ENCODE measurements at places on chromosomes 11 and 22.

DNA sequence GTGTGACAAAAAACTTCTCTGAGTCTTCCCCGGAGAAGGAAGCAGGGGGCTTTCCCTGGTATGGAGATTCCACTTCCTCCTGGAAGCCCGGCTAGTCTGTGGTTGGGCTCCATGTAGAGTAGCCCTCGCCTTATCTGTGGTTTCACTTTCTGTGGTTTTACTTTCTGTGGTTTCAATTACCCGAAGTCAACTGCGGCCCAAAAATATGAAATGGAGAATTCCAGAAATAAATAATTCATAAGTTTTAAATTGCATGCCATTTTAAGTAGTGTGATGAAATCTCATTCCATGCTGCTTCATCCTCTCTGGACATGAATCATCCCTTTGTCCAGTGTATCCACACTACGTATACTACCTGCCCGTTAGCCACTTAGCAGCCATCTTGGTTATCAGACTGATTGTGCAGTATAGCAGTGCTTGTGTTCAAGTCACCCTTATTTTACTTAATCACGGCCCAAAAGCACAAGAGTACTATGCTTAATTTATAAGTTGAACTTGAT is 275.0 kb upstream of the SESN3 start:
- no peak for DNase-seq

DNA sequence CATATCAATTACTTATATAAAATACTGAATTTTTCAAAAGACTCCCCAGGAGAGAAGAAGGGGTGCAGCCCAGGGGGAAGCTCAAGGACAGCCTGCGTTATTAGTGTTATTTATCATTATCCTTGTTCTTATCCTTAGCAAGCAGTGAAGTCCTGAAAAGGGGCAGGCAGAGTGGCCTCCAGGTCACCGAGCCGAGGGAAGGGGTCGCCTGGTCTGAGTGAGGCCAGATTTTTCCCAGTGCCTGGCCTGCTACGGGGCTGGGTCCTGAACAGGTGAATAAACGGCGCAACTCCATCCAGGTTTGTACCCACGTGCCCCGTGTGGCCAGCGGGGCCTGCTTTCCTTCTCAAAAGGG is 123.7 kb downstream of the BRD1 start:
- DNase-seq = no peak

DNA sequence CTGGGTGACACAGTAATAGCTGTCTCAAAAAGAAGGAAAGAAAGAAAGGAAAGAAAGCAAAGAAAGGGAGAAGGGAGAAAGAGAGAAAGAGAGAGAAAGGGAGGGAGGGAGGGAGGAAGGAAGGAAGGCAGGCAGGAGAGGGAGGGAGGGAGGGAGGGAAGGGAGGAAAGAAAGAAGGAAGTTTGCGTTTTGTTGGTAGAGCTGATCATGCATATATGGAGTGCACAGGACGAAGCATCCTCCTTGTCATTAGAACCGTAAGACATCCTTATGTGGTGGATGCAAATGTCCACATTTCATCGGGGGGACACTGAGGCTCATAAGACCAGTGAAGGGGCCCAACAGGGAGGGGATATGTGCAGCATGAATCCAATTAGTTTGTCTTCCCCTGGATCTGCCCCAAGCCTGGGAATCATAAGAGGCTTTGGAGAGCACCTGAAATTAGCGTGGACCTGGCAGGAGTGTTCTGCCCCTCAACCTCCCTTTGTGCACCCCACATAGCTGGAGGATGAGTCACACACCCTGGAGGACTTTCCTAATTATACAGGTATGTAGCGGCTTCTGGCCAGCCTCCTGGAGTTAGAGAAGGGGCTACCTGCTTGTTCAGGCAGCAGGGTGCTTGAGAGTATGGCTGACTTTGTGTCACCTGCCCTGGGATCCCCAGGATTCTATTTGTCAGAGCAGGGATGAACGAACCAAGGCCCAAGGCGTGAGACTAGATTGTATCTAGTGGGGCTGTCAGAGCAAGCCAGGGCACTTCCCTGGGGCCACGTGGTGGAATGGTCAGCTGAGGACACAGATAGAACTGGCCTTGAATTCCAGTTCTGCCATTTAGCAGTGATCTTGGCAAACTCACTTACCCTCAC is 119.7 kb upstream of the CD82 start:
- DNase-seq = no peak

- no peak for DNase-seq
These were observed 43.2 kb downstream of the IGLL5 start for GRCh38 chr22:22930571-22931556.

DNA sequence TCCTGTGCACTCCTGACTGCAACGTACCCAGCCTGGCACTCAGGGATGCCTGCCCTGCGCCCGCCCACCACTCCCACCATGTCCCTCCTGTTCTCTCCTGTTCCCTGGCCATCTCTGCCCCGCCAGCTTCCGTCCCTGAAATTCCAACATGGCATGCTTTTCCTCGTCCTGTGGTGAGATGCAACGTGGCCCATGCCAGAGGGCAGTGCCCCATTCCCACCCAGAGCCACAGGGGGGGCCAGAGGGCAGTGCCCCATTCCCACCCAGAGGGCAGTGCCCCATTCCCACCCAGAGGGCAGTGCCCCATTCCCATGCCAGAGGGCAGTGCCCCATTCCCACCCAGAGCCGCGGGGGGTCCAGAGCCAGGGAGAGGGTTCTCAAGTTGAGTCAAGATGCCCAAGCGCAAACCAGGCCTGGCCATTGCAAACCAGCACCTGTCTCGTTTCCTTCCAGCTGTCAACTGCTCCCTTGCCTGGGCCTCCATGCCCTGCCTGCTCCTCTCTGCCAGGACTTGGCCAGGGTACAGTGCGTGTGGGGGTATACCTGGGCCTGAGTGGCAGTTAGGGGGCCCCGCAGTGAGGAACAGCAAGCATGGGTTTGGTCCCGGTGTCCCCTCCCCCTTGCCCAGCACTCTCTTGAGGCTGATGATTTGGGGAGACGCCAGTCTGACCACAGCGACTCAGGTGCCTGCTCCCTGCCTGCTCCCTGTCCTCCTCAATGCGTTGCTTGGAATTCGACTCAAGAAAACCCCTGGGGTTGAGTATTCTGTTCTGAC is 14.6 kb downstream of the B3GAT1 start:
- DNase-seq = no peak

- DNase-seq = no peak
These were observed 75.4 kb upstream of the ARHGAP20 start for GRCh38 chr11:110787680-110788079.

GRCh38 chr11:117789241-117789640 is 7.8 kb downstream of the DSCAML1 start:
- no peak for DNase-seq

DNA sequence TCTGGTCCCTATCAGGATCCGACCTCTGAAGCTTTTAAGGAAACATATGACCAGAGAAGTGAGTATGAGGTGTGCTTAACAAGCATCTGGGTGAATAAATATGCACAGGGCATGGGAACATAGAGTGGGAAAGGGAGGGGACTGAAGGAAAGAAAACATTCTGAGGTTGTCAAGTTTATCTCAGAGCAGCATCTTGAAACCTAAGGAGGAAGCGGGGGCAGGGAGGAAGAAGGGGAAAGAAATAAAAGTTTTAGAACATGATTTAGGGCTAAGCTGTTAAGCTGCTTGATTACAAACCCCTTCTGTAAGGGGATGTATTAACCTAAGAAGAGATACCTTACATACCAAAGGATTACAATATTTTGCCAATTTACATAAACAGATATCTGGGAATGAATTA is 24.0 kb upstream of the SC5D start:
- DNase-seq = no peak

DNA sequence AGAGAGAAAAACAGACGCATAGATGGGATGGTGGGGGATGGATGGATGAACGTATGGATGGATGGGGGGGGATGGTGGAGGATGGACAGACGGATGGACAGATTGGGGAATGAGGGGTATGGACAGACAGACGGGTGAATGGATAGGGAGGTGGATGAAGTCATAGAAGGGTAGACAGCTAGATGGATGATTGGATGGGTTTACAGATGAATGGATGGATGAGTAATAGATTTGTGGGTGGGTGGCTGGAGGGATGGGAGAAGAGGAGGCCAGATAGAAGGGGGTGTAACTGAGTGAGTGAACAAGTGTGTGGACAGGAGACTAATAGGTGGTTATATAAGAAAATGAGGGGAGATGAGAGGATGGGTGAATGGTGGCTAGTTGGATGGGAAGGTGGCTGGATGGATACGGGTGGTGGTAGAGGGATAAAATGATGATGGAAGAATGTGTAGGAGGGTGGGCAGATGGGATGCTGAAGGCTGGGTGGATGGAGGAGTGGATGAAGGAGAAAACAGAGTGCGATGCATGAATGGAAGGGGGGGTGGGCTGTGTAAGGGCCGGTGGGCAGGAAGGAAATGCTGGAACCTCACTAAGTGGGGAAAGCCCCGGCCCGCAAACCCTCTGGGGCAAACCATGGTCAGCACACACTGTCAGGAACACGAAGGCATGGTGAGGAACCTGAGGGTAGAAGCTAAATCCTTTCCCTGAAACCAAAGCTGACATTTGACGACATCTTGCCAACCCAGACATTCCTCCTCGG is 21.6 kb downstream of the ARVCF start:
- no peak for DNase-seq

DNA sequence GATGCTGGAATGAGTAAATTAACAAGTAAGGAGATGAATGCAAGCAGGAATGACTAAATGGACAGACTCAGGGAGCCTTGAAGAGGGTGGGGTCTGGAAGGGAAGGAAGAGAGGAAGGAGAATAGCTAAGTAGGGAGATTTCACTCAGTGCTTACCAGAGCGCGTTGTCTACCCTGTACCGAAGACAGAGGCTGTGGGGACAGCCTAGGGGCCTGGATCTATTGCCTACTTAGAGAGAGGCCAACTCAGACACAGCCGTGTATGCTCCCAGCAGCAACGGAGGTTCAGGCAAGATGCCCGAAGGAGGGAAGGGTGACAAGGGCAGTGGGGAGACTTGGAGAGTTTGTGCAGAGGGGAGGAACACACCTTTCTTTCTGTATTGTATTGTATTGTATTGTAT is at the start of gene FOLR2:
Gene FOLR2, plus strand, starts transcription at position 157 of the 400 bp plus-strand sequence. CDS start 1,791 bp downstream, outside the sequence.
- no peak for DNase-seq

GRCh38 chr11:66844496-66845142 is 1.4 kb downstream of the RCE1 start:
- no peak for DNase-seq

- DNase-seq = no peak
These were observed 6.2 kb downstream of the ZDHHC8 start for GRCh38 chr22:20137671-20138416.

DNA sequence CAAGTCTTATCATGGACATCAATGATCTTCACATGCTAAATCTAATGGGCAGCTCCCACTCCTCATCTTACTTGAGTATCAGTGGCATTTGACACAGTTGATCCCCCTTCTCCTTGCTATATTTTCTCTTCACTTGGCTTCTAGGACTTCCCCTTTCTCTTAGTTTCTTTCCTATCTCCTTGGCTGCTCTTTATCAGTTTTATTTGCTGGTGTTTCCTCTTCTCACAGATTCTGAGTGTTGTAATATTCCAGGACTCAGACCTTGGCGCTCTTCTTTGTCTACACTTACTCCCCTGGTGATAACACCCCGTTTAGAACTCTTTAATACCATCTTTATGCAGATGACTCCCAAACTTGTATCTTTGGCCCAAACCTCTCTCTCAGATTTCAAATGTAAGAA is 33.9 kb upstream of the RASSF10 start:
- no peak for DNase-seq

DNA sequence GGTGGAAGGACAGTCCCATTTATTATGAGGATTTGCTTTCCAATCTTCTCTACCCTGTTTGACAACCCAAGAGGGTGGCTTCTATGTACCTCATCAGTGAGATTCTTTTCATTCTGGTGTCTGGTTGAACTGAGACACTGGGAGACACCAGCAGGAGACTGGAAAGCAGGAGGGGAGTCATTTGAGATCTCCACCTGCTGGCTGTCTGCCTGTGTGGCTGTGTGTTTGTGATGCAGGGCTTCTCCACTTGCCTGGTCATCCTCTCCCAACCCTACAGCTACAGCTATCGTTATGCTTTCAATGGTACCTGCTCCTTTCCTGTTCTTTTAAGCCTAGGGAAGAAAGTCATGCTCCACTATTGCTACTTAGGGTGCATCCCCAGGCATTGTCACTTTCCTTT is 48.6 kb downstream of the MRGPRX1 start:
- no peak for DNase-seq

- no peak for DNase-seq
These were observed 14.2 kb upstream of the TECTA start for GRCh38 chr11:121086866-121087265.

DNA sequence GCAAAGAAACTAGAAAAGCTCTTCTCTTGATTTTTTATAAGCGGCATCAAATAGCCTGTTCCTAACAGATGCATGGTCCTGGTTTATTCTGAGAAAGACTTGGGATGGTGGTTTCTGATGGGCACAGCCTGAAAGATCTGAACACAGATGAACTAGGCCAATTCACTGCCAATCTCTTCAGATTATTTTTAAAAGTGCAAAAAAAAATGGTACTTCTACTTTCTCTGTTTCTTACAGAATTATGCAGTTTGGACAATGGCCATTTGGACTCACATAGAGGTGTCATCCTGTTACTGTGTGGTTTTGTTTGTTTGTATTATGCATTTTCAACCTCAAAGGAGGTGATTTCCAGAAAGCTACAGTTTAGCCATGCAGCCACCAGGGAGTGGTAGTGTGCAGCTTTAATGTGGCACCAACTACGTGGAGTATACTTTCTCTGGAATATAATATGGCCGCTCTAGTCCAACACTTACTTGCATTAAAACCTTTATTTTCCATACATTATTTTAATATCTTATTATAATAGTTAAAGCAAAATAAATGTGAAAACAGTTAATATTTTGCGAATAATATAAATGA is 469.8 kb upstream of the KIRREL3 start:
- DNase-seq = no peak

DNA sequence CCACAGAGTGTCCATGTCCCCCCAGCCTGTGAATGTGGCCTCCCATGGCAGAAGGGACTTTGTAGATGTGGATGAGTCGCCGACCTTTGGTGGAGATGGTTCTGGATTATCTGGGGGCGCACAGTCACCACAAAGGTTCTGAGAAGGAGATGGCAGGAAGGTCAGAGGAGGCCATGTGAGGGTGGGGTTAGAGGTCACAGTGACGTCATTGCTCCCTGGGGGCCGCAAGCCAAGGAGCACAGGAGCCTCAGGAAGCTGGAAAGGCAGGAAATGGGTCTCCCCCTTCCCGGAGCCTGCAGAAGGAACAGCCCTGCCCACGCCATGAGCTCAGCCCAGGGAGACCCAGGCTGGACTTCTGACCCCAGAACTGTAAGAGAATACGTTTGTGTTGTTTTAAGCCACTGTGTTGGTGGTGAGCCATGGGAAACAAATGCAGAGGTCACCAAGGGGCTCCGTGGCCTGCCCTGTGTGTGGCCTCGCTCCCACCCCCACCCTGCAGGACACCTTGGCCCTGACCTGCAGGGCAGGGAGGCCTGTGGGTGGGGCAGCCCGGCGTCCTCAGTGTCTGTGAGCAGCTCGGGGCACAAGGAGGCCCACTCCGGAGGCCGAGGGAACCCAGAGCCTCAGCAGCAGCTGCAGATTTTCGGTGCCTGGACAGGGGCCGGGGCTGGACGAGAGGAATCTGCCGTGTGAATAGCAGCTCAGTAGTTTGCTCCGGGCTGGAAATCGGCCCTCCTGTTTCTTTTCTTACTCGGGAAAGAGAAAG is 32.1 kb downstream of the GRAMD4 start:
- no peak for DNase-seq

GRCh38 chr11:72716290-72716689 is 35.9 kb downstream of the ARAP1 start:
- DNase-seq = no peak

Data from upper lobe of right lung (tissue), 1 donor.